ENCODE measurements at places on chromosomes 3 and 15. TPM values are rescaled to one million over a fixed set of nuclear protein-coding genes. Genes with fewer than 3 reads are reported as not detected.

Gene ARRDC4
- 35.2 TPM for total RNA-seq

Gene ITIH4
- 2.9 TPM for total RNA-seq

DNA sequence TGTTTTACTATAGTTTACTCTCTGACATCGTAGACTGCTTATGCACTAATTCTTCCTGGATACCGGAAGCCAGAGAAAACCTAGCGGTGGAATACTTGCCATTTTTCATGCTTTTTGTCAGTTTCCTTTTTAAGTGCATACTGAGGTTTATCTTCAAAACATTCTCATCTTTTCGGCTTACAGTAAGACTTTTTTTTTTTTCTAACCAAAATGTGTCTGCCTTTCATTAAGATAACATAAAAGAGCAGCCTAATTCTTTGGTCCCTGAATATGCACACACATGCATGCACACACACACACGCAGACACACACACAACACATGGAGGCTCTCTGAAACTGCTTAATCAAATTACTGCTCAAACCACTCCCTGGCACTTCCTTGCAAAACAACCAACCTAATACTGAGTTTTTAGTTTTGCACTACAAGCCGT is 1.3 kb downstream of the ZNF445 start:
- DNase-seq: peak; percentile 57

GRCh38 chr3:113560831-113561623 is 28.7 kb downstream of the SIDT1 start:
- peak; percentile 56 for DNase-seq

- DNase-seq: no peak
These were observed 26.2 kb downstream of the ATP13A3 start for GRCh38 chr3:194460566-194460965.

GRCh38 chr15:94265009-94265408 is 33.6 kb downstream of the MCTP2 start:
- no peak for DNase-seq

All from cardiac muscle cell (in vitro differentiated cells and primary cell).